ENCODE measurements at places on chromosomes 4 and X.

GRCh38 chr4:101292901-101293300 is 54.4 kb downstream of the PPP3CA start:
- DNase-seq = no peak

GRCh38 chr4:153757407-153757806 is 2.4 kb downstream of the RNF175 start:
- no peak for DNase-seq

DNA sequence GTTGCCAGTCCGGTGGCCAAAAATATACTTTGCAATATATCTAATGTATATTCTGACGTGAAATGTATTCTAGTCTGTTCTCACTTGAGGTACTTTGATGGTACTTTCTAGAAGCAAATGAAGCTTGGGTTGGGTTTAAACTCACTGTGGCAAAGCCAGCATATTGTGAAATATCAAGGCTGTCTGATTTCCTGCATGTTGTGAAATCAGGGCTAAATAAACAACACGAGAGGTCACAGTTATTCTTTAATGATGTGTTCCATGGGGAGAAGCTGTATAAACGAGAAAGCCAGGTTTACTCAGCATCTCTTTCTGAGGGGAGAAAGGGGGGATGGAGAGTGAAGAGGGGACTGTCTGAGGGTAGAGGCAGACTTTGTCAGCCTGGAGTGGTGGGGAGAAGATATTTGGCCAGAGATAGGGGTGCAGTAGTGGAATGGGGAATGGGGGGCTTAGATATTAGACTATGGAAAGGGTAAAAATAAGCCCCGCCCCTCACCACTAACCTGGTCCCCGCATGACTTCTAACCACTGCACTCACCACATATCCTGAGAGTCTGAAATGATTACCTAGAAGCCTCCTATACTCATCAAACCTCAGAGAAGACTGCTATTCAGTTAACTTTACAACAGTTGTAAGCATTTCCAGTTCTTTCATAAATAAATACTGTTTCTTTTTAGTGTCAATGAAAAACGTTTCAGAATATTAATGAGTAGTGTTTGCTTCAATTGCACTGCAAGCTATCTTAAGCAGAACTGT is 5.9 kb upstream of the SCARB2 start:
- no peak for DNase-seq

- DNase-seq = peak; percentile 35
These were observed 70.0 kb upstream of the FAM241A start for GRCh38 chr4:112075129-112075753.

GRCh38 chrX:131046596-131046995 is 11.6 kb upstream of the ARHGAP36 start:
- no peak for DNase-seq
